ENCODE measurements at places on chromosomes 11 and 22.

DNA sequence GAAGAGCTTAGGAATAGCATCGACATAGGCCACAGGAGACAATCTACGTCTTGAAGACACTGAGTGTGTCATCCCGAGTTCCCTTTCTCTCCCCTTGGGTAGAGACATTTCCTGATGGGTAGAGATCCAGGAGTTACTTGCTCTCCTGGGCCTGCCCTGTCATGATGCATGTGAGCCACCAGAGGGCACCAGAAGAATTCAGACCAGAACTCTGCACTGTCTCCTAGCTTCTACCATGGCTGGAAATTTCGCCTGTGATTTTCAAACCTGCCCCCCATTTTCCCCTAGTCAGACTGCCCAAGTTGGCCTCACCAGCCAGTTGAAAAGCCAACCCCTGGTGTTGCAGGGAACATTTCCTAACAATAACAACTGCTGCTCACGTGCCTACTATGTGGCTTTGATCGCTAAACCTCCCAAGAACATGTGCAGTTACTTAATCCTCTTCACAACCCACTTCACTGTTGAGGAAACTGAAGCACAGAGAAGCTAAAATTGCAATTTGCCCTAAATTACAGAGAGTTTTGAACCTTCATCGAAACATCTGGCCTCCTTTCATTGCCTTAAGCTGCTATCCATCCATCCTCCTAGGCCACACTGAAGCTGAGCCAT is 47.2 kb downstream of the C11orf58 start:
- peak; percentile 19 for DNase-seq

- no peak for DNase-seq
Observed at GRCh38 chr22:47232753-47233152, 470.3 kb downstream of the TBC1D22A start.

- no peak for DNase-seq
Observed at GRCh38 chr11:84249344-84250135, 963.4 kb upstream of the CCDC90B start.

DNA sequence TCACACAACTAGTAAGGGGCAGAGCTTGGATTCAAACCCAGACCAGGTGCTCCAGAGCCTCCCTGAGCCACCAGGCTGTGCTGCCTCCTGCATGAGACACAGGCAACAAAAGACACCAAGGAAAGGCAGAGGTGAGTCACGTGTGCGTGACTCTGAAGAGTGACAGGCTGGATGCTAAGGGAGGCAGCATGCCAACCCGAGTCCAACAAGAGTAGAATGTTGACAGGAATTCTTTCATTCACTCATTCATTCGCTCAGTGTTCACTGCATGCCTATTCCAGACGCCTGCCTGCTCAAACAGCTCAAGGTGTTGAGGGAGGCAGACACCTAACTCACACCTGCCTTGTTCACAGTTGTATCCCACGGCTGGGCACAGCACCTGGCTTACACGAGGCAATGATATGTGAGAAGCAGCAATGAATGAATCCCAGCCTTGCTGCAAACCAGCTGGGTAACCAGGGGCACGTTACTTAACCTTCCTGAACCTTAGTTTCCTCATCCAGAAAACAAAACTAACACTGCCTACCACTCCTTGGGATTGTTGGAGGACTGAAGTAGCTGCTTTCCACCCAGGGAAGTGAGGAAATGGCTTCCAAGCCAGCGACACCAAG is 73.8 kb upstream of the ARFGAP3 start:
- DNase-seq, result no peak

DNA sequence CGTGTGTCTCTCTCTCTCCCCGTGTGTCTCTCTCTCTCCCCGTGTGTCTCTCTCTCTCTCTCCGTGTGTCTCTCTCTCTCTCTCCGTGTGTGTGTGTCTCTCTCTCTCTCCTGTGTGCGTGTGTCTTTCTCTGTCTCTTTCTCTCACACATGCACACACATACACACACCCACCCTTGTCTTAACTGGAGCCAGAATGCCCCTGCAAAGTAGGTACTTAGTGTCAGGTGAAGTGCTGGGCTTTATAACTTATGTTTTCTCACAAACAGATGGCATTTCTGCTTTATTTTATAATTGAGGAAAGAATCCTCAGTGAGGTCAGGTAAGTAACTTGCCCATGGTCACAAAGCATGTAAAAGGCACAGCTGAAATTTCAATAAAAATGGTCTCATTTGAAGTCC is 106.0 kb downstream of the CSNK2A3 start:
- DNase-seq, result no peak

DNA sequence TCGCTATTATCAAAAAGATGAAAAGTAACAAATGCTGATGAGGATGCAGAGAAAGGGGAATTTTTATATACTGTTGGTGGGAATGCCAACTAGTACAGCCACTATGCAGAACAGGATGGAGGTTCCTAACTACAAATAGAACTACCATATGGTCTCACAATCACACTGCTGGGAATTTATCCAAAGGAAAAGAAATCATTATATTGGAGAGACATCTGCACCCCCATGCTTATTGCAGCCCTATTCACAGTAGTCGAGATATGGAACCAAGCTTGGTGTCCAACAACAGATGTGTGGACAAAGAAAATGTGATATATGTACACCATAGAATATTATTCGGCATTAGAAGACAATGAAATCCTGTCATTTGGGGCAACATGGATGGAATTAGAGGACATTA is 19.6 kb upstream of the POU2AF2 start:
- DNase-seq, result peak; percentile 42

GRCh38 chr11:47415949-47416472 is 7.6 kb downstream of the SLC39A13 start:
- DNase-seq, result no peak

DNA sequence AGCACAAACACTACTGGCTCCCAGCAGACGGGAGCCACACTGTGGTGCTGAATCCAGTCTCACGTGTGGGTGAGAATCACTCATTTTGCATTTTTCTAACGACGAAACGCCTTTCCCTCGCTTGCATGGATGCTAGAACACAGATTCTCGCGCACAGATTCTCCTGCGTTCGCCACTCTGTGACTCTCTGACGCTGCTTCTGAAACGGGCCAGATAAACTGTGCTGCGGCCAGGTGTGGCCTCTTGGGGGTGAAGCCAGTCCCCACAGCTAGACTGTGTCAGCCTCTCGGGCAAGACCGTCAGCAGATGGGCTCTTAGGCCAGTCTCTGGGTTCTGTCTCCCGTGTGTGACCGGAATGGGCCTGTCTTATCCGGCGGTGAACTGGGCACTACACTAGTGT is 44.6 kb downstream of the TRMU start:
- no peak for DNase-seq

DNA sequence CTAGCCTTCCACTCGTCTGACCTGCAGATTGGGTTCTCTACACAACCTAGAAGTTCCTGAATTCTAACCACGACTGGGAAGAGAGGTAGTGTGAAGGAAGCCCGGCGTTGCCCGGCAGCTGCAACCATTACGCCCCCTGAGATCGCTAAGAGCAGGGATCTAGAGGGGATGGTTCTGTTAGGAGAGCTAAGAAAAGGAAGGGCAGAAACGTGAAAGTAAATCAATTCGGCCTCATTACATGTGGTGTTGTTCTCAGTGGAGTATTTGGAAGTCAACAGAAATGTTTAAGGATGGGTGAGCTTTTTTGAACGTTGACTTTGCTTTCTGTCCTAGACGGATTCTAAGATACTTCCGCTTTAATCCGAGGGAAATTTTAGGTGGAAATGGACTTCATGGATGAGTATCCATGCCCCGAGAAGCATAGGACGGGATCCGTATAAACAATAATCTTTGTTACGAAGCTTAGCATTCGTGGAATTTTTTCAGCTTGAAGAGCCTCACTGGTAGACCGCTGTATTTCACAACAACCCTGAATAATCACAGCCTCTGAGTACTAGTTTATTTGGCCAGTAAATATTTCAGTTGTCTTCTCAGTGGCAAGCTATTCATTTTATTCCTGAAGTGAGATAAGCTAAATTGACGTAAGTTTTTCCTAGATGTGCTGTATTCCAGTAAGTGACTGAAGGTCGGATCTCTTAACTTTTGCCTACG is 629 bp downstream of the ATP5MG start:
- DNase-seq, result no peak

DNA sequence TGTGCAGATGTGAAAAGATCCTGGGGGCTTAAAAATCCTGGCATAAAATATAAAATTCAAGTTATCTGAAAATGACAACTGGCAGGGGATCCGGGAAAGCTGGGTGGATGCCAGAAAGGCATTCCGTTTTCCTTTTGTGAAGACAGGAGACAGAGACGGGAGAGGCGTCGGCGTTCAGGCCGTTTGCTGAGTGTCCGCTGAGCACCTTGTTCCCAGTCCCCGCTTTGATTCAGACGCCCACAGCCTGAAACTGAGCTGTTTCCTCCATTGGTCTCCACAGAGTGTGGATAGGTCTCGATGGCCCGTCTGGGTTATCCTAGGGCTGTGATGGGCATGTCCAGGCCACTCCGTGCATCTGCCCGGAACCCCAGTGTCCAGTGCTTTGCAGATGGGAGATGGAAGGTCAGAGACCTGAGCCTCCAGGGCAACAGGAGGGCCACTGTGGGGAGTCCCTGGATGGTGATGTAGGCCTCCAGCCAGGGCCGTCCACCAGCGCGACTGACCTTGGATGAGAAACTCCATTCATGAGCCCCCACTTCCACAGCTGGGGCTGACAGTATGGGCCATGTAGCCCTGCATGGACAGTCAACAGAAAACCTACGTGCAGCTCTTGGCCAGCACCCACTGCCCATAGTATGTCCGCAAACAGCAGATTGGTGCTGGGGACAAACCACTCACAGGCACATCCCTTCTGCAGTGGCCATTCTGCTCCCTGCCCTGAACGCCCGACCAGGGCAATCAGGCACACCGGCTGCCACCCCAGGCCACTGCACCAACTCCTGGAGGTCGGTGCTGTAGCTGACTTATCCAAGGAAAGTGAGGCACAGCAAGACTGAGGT is 11.6 kb downstream of the MRGPRF start:
- no peak for DNase-seq

GRCh38 chr22:17475318-17476230 is 87.7 kb upstream of the SLC25A18 start:
- no peak for DNase-seq

GRCh38 chr11:69516526-69516925 is 35.1 kb downstream of the LINC01488 start:
- no peak for DNase-seq

DNA sequence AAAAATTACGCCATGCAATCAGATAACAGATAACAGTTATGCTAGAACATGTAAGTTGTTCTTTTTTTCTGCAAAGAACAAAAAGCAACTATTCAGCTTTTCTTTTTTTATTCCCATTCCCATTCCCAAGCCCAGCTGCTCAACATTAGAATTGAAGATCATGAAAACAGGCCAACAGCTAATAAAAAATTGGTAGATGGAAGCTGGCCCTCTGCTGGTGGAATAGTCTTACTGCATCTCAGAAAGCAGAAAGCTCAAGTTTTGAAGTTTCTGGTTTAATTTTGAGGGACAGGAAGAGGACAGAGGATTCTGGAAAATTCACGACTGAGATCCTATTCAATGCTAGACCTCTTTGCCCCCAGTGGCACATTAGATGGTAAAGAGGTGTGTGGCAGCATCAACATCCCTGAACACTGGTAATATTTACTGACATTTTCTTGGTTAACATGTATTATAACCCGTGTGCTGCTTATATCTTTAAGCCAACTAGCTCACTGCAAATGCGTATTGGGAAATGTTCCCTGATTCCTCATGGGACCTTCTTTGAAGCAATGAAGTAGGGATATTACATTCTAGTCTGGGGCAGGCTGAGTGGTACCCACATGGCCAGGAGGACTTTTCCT is 591.2 kb downstream of the OPCML start:
- DNase-seq, result no peak

DNA sequence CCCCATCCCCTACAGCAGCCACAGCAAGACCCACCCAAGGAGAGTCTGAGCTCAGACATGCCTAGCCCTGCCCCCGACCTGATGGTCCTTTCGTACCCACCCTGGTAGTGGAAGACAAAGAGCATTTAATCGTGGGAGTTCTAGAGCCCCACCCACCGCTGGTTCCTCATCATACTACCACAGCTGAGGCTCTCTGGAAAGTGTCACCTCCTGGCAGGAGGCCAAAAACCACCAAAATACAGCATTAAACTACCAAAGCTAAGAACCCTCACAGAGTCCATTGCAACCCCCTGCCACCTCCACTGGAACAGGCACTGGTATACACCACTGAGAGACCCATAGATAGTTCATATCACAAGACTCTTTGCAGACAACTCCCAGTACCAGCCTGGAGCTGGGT is 311.1 kb downstream of the TENM4 start:
- DNase-seq, result no peak

- no peak for DNase-seq
Observed at GRCh38 chr22:42773167-42773566, 52.5 kb upstream of the A4GALT start.

GRCh38 chr11:59240322-59240721 is 27.6 kb upstream of the MPEG1 start:
- DNase-seq, result no peak

DNA sequence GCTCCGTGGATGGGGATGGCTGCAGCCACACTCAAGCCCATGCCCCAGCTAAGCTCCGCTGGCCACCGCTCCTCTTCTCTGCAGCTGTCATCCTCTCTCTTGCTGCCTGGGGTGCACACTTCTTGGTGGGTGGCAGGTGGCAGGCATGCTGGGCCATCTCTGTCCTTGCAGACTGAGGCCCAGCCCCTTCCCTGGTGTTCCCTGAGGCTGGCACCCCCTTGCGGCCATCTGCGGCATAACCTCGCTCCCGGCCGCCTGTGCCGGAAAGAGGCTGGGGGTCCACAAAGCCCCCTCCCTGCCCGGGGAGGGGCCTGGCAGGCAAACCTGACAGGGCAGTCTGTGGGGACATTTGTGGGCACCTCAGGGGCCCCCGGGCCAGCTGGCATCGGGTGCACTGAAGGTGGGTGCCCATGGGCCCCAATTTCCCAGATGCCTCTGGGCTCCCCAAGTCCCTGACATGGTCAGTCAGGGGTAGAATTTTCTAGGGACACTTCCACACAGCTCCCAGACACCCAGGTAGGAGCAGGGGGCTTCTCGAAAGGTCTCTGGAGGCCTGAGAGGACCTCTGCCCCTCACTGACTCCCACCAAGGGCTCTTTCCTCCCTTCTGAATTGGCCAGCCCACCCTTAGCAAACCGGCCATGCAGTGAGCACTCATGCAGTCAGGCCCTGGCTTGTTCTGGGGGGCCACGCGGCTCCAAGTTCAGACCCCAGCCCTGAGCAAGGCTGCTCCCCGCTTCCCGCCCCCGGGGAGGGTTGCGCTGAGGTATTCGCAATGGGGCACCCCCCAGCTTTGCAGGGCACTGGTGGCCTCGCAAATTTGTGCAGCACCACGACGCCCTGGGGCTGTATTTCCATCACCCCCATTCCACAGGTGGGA is 23.5 kb upstream of the TH start:
- no peak for DNase-seq

DNA sequence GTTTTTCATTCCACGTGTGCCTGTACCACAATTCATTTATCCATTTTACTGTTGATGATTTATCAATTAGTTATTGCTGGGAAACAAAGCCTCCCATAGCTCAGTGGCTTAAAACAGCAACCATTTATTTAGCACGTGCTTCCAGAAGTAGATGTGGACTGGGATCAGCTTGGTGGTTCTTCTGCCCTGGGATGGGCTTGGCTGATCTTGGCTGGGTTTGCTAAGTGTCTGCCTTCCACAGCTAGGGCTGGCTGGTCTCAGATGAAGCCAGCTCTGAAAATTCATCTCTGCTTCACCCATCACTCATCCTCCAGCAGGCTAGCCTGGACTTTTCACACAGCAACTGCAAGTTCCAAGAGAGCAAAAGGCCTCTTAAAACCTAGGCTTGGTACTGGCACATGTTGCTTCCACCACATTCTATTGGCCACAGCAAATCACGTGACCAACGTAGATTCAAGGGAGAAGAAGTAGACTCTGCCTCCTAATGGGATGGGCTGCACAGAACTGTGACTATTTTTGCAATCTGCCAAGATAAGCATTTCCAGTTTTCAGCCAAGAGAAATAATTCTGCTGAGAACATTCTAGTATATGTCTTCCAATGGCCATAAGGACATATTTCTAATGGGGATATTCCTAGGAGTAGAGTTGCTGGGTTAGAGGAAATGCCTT is 124.9 kb downstream of the MN1 start:
- DNase-seq, result no peak

Measured in NCI-H2171 (cell line).